ENCODE measurements at places on chromosomes 7 and 10.

GRCh38 chr10:52744057-52744805, 28.4 kb downstream of the MBL2 start:
- no peak for DNase-seq

GRCh38 chr7:158861936-158862704, 5.8 kb downstream of the DYNC2I1 start:
- DNase-seq, result no peak

- no peak for DNase-seq
Measured at GRCh38 chr7:40579401-40579800, 444.6 kb downstream of the SUGCT start.

DNA sequence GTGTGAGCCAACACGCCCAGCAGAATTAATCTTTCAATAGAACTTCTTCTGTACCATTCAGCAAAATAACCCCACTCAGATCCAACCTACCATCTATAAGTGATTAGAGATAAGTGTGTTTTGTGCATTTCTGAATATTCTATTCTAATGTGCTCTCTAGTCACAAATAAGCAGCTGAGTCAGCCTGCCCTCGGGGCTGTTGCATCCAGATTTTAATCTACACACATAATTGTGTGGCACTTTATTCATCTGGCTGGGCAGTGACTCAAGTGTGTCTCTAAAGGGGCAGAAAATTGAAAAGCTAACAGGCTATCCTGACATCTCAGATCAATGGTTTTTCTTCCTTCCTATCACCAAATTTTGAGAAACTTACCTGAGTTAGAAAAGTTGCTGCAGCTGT, 60.3 kb downstream of the PRR15 start:
- DNase-seq, result no peak

DNA sequence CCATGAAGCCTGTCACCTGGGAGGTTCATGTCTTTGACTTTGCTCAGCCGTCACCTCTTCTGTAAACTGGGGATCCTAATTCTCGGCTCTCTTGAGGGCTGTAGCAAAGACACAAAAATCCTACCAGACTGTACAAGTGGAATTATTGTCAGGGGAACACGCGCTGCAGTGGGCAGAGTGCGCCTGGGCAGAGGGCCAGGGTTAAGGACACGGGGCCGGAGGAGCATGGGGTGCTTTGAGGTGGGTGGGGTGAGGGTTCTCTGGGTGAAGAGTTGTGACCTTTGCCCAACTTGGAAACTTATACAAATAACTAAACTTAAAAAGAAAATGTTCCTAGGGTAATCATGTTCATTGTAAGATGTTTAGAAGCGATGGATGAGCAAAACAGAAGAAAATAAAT, 36.0 kb downstream of the PALD1 start:
- DNase-seq, result no peak

- DNase-seq, result no peak
Measured at GRCh38 chr10:876438-876837, 55.1 kb downstream of the LARP4B start.

Data from NCI-H1105 (cell line).